CD4-positive, alpha-beta T cell treated with Interferon alpha-2 for 1 hour (primary cell): ENCODE measurements at places on chromosomes 7 and 10.

DNA sequence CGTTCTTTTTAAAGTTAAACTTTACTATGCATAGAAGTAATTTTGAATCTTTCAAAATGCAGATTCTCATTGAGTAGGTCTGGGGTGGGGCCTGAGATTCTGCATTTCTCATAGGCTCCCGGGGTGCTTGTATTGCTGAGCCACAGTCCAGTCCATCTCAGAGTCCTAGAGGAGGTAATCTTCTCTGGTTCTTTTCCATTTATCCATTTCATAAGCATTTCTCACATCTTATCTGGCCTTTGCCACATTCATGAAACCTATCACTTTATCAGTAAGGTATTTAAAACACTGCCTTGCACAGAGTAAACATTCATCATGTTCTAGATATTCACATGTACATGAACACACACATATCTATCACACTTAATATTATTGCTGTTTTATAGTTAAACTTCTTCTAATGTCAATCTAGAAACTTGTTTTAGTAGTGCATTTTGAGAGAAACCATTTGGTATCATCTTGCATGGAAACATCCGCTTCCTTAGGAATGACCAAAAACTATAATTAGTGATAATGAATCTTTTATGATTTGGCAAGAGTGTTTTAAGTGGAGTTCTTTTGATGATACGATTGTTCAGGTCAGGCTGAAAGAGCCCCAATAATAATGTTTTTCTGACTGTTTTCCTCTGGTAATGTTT, 12.0 kb downstream of the GNAI1 start:
- DNase-seq, result no peak

- DNase-seq, result no peak
Observed at GRCh38 chr7:133001727-133002126, 80.2 kb downstream of the CHCHD3 start.

DNA sequence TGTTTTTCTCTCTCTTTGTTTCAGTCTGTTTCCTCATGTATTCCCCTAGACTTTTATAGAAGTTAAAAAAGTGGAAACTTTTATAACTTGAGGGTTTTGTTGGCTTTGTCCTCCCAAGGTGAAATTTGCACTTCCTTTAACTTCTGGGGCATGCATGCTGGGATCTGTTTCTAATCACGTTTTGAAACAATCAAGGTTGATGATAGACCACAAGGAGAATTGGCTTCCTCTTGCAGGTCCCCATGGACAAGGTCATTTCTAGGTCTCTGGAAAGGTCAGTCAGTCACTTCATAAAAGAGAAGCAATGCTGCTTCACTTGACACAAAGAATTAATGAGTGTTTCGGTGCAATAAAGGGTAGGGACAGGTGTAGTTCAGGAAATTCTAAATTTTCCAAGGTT, 811.8 kb upstream of the CELF2 start:
- no peak for DNase-seq

- no peak for DNase-seq
Observed at GRCh38 chr10:3363311-3364045, 190.9 kb upstream of the PITRM1 start.

DNA sequence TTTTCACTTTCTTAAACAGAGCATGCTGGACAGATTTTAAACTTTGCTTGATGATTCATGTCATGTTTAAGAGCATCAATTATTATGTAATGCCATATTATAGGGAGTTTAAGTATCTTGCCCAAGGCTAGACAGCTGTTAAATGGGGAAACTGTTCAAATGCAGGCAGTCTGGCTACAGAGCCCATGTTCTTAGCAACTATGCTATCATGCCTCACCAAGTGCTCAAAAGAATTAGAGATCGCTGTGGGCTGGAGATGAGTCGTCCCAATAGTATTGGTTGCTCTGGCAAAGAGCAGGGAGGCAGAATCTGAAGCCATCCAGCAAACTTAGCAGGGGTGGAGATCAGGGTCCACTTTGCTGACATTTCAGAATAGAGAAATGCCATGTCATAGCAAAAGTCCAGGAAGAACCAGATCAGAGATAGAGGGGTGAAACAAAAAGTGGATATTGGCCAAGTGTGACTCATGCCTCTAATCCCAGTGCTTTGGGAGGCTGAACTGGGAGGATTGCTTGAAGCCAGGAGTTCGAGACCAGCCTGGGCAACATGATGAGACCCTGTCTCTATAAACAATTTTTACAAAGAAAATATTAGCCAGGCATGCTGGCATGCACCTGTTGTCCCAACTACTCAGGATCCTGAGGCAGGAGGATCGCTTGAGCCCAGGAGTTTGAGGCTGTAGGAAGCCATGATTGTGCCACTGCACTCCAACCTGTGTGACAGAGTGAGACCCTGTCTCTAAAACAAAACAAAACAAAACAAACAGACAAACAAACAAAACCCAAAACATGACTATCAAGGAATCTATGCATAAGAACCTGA, 57.8 kb downstream of the BAMBI start:
- DNase-seq, result no peak

- no peak for DNase-seq
Observed at GRCh38 chr7:55794527-55794926, 68.0 kb downstream of the SEPTIN14 start.

- no peak for DNase-seq
Observed at GRCh38 chr10:119339109-119339508, 131.7 kb downstream of the GRK5 start.

DNA sequence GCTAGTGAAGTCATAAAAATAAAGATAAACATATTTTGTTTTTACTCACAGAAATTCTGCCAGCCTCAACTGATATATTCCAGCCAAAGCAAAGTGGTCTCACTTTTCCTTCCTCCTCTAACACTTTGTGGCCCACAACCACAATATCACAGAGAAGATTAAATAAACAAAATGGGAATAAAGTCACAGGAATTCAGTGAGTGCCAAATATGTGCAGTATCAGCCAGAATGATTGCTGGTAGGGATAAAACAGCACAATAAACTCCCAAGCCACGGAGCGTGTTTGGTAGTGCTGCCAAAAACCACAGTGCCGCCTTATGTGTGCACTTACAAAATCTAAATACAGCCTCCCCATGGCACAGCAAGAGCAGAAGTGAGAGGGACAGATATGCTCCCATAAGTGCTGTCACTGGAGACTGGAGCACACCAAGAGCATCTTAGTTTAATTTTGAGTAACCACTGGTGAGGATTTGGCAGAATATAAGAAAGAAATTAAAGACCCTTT, 155.8 kb downstream of the POM121L12 start:
- DNase-seq, result no peak

- no peak for DNase-seq
Observed at GRCh38 chr10:73136627-73137026, 26.4 kb downstream of the NUDT13 start.
